Activated CD4-positive, alpha-beta memory T cell treated with anti-CD3 and anti-CD28 coated beads for 36 hours (primary cell): ENCODE measurements at places on chromosomes 1 and 21. TPM values are rescaled to one million over a fixed set of nuclear protein-coding genes. Genes with fewer than 3 reads are reported as not detected.

The CXADR gene
- 0.29 TPM for total RNA-seq

The RNF223 gene
- not detected for total RNA-seq

The IL19 gene
- total RNA-seq: 0.21 TPM

The OVAAL gene
- total RNA-seq: not detected

The PAQR6 gene
- 4.0 TPM for total RNA-seq

The PDZK1IP1 gene
- not detected for total RNA-seq

- DNase-seq: no peak
- peaks cover 7% of the 10 kb centered on the region for H3K4me1 ChIP-seq
- no peaks in the 10 kb centered on the region for H3K36me3 ChIP-seq
- H3K27me3 ChIP-seq: no peaks in the 10 kb centered on the region
- H3K27ac ChIP-seq: no peak overlapping the region
- H3K4me3 ChIP-seq: no peak overlapping the region
Observed at GRCh38 chr1:172043900-172044299, 202.6 kb downstream of the DNM3 start.

GRCh38 chr1:33382661-33383415 lies 48.1 kb downstream of the PHC2 start:
- H3K27me3 ChIP-seq: peaks cover 13% of the 10 kb centered on the region
- no peaks in the 10 kb centered on the region for H3K36me3 ChIP-seq
- DNase-seq: no peak
- no peak overlapping the region for H3K27ac ChIP-seq

DNA sequence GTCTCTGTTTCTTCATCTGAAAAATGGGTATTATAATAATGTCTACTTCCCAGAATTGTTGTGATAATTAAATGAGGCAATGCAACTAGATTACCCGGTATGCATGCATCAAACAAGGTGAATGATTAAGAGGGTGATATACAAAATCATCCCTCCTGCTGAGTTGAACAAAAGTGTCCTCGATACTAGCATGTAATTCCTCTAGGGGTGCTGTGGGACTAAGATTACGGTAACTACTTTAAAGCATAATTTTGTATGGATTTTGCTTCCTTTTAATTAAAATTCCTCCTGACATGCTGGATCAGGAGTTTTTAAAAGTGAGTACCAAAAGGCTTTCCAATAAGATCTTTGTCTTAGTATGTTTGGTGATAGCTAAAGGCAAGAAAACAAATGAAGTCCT lies 98.7 kb upstream of the PRMT6 start:
- H3K4me3 ChIP-seq: no peak overlapping the region
- H3K27me3 ChIP-seq: peaks cover 2% of the 10 kb centered on the region
- H3K27ac ChIP-seq: no peak overlapping the region
- DNase-seq: no peak
- no peaks in the 10 kb centered on the region for H3K4me1 ChIP-seq
- no peaks in the 10 kb centered on the region for H3K36me3 ChIP-seq

GRCh38 chr1:9201401-9202239 lies 33.0 kb upstream of the H6PD start:
- no peak overlapping the region for H3K4me3 ChIP-seq
- no peaks in the 10 kb centered on the region for H3K36me3 ChIP-seq
- H3K27me3 ChIP-seq: peaks cover 83% of the 10 kb centered on the region
- H3K4me1 ChIP-seq: peaks cover 34% of the 10 kb centered on the region

DNA sequence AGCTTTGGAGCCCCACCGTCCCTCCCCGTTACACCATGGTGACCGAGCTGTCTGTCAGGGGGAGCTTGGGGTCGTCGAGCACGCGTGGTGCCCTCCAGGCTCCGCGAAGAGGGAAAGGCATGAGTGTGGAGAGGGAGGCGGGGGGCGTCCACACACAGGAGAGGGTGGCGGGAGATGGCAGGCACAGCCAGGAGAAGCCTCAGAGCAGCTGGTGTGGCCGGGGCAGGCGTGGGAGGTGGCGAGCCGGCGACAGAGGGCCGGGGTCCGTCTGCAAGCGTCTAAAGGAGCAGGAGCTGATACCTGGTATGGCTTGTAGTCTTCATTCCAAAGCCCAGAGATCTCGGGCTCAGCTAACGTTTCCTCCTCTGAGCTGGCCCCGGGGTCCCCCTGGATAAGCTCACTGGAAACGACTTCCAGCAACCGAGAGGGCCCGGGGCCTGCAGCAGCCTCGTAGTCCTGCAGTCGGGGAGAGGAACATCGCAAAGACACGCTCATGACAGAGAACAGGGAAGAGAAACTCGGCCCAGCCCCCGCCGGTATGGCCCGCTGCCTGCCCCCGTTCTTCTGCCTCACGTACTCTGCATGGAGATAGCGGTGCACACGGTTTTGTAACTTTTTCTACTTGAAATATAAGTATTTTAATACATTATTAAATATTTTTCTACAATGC lies 37.4 kb downstream of the CFAP74 start:
- no peaks in the 10 kb centered on the region for H3K36me3 ChIP-seq
- no peak overlapping the region for H3K27ac ChIP-seq
- no peak overlapping the region for H3K4me3 ChIP-seq
- no peak for DNase-seq
- H3K4me1 ChIP-seq: no peaks in the 10 kb centered on the region

DNA sequence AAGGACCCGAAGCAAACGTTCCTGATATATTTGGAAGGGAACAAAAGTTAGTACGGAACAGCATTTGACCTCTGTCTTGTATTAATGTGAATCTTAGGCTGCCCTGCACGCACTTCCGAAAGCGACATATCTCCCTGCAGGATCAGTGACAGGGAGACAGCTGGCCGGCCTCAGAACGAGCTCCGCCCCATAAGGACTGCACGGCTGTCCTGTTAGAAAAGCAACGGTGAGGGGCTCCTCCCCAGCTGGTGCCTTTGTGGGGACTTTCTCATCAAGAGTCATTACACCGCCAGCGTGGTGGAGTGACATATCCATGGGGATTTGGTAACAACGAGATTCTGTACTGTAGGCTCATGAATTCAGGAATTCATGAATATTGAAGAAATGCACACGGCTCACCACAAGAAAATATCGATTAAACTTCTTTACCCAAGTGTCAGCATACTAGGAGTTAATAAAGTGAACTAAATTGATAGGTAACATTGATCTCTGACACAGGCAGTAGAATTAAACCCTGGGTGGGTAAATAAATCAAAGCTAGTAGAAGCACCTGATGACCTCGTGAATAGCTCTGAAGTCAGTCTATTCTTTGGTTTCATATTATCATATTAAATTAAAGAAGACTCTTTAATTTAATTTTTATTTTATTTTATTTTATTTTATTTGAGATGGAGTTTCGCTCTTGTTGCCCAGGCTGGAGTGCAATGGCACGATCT lies 8.1 kb upstream of the GREM2 start:
- no peaks in the 10 kb centered on the region for H3K4me1 ChIP-seq
- H3K36me3 ChIP-seq: no peaks in the 10 kb centered on the region
- peaks cover 1% of the 10 kb centered on the region for H3K27me3 ChIP-seq
- no peak overlapping the region for H3K4me3 ChIP-seq

DNA sequence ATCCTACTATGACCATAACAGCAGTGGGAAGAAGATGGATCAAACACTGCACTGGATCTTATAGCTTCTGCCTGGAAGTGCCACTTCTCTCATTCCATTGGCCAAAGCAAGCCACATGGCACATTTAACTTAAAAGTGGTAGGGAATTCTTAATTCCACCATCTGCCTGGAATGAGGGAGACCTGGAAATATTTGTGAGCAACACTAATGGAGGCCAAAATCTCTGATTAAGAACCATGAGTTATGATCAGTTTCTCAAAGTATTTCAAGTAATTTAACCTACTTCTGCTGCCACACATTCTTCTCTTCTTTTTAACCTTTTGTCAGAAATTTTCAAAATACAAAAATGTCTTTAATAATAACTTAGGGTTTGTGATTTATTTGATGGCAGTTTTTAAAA lies 154.0 kb upstream of the C1orf87 start:
- no peak overlapping the region for H3K4me3 ChIP-seq
- H3K4me1 ChIP-seq: peaks cover 7% of the 10 kb centered on the region
- H3K36me3 ChIP-seq: no peaks in the 10 kb centered on the region
- H3K27me3 ChIP-seq: no peaks in the 10 kb centered on the region
- no peak overlapping the region for H3K27ac ChIP-seq
- no peak for DNase-seq

- no peaks in the 10 kb centered on the region for H3K4me1 ChIP-seq
- no peaks in the 10 kb centered on the region for H3K36me3 ChIP-seq
- no peaks in the 10 kb centered on the region for H3K27me3 ChIP-seq
- H3K27ac ChIP-seq: no peak overlapping the region
- no peak overlapping the region for H3K4me3 ChIP-seq
Observed at GRCh38 chr1:248155927-248156326, 11.0 kb downstream of the OR2M5 start.

- no peak overlapping the region for H3K4me3 ChIP-seq
- H3K4me1 ChIP-seq: no peaks in the 10 kb centered on the region
- H3K27ac ChIP-seq: no peak overlapping the region
- no peaks in the 10 kb centered on the region for H3K36me3 ChIP-seq
- peaks cover 2% of the 10 kb centered on the region for H3K27me3 ChIP-seq
Observed at GRCh38 chr1:211920602-211921226, 90.2 kb upstream of the LPGAT1 start.

- no peaks in the 10 kb centered on the region for H3K27me3 ChIP-seq
- peaks cover 29% of the 10 kb centered on the region for H3K36me3 ChIP-seq
Observed at GRCh38 chr1:174998569-174999215, 1.1 kb upstream of the CACYBP start.

- DNase-seq: no peak
- H3K36me3 ChIP-seq: no peaks in the 10 kb centered on the region
- H3K27me3 ChIP-seq: peaks cover 5% of the 10 kb centered on the region
- no peak overlapping the region for H3K4me3 ChIP-seq
- no peaks in the 10 kb centered on the region for H3K4me1 ChIP-seq
- H3K27ac ChIP-seq: no peak overlapping the region
Observed at GRCh38 chr1:156993426-156994147, 52.0 kb downstream of the ARHGEF11 start.

DNA sequence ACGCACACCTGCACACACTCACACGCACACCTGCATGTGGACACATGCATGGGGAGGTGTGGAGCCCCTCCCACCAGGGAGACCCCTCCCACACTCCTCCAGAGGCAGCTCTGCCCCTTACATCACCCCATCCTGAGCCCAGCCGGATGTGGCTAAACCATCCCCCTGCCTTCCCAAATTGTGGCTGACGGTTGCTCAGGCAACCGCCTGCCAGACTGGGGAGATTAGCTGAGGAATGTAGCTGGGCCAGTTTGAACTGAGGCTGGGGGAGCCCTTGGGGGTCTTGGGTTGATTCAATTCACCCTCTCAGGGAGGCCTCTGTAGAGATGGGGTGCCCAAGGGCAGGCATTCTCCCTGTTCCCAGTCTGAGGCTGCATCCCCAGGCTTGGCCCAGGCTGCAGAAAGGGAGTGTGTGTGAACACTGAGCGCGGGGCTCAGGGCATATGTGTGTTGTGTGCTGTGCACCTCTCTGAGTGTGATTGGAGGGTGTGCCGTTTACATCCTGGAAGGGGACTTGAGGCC lies 12.9 kb downstream of the PTPRU start:
- no peaks in the 10 kb centered on the region for H3K4me1 ChIP-seq
- H3K4me3 ChIP-seq: no peak overlapping the region
- H3K27ac ChIP-seq: no peak overlapping the region
- H3K27me3 ChIP-seq: peaks cover 13% of the 10 kb centered on the region
- H3K36me3 ChIP-seq: no peaks in the 10 kb centered on the region

DNA sequence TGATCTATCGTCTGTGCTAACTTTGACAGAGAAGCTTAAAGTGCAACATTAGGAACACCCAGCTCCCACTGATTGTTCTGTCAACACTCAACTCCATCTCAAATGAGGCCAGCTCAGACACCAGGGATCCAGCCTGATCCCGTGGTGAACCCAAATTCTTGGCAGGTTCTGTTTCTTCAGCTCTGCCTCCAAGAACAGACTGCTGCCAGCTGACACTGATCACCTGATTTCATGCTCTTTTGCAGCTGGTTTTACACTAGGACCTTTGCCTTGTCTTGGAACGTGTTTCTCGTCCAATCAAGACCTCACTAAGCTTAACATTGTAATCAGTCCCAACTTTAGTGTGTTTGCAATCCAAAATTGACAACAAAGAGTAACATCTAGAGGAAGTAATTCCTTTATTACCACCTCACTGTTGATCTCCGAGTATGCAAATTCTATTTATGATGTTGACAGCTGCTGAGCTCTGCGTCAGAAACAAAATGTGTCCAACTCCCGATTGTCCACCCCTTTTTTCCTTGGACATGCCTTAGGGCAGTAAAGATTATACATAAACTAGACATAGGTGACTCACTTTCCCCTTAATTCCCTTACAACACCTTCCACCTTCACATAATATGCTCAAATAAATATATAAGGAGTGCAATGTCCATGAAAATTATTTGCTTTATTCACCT lies 1.6 kb upstream of the HYI start:
- peaks cover 18% of the 10 kb centered on the region for H3K27me3 ChIP-seq
- DNase-seq: no peak
- no peak overlapping the region for H3K27ac ChIP-seq

DNA sequence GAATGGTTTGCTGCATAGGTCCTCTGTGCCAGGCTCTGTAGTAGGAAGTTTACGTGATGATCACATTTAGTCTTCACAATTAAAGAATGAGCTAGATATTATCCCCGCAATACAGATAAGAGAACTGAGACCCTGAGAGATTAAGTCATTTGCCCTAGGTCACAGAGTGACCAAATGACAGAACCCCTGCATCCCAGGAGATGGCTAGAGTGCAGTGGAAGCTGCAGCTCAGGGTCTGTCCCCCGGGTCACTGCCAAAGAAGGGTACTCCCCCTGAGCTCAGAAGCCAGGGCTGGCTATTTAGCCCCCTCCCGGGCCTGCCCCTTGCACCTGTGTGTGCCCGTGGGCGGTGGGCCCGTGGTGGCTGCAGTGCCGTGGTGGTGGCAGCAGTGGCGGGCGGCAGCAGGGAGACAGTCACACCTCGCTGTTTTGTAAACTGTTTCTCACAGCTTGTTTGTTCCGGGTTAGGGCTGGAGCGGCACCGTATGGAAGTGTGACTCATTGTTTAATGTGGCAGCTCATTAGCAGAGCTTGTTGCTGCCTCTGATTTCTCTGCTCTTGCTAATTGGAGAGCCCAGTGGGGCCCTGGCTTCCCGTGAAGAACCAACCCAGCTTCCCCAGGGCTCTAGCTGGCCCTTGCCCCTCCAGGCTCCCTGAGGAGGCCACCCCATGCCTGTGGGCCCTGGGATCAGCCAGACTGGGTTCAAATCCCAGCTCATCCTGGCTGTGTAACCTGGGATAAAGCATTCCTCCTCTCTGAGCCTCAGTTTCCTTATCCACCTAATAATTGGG lies 19.3 kb upstream of the FOXO6 start:
- H3K36me3 ChIP-seq: no peaks in the 10 kb centered on the region
- DNase-seq: no peak
- H3K4me1 ChIP-seq: peaks cover 5% of the 10 kb centered on the region
- H3K4me3 ChIP-seq: no peak overlapping the region
